ENCODE measurements at places on chromosomes 4 and X. TPM values are rescaled to one million over a fixed set of nuclear protein-coding genes. Genes with fewer than 3 reads are reported as not detected.

The COL25A1 gene
- total RNA-seq: 1.00 TPM

The POU3F4 gene
- not detected for total RNA-seq

The STPG2 gene
- total RNA-seq: 0.19 TPM

DNA sequence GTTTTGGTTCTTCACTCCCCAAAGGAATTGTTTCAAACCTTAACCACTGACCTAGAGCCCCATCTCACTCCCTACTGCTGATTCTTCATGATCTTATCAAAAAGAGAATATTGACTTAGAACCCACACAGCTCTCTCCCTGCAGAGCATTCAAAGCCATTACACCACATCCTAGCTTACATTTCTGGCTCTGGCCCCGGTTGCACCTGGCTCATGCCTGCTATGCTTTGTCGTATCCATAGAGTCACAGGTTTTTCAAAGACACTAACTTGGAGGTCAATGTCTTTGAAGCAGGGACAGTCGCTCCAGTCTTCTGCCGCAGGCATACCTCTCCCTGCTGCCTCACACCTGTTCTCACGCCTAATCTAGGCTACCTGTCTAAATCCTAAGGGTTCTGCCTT is 42.7 kb upstream of the FGFBP2 start:
- no peak for DNase-seq

GRCh38 chrX:42684065-42684464 is 93.9 kb downstream of the PPP1R2C start:
- DNase-seq: no peak

- DNase-seq: no peak
Observed at GRCh38 chr4:22417408-22417807, 98.5 kb downstream of the ADGRA3 start.

GRCh38 chrX:104749951-104750610 is 184.1 kb downstream of the IL1RAPL2 start:
- DNase-seq: no peak
